ENCODE measurements at places on chromosomes 3 and 15.
A peak's percentile ranks its signal among the peaks of the same experiment; 100 is the strongest.

GRCh38 chr15:86588413-86588812, 508.7 kb downstream of the AGBL1 start:
- DNase-seq = no peak

DNA sequence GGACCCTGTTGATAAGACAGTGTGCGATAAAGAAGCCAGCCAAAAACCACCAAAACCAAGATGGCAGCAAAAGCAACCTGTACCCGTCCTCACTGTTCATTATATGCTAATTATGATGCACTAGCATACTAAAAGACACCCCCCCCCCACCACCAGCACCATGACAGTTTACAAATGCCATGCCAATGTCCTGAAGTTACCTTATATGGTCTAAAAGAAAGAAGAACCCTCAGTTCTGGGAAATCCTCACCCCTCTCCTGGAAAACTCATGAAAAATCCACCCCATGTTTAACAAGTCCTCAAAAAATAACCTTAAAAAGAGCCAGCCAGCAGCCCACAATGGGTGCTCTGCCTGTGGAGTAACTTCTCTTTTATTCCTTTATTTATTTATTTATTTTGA, 48.4 kb upstream of the ZNF280D start:
- DNase-seq = no peak

DNA sequence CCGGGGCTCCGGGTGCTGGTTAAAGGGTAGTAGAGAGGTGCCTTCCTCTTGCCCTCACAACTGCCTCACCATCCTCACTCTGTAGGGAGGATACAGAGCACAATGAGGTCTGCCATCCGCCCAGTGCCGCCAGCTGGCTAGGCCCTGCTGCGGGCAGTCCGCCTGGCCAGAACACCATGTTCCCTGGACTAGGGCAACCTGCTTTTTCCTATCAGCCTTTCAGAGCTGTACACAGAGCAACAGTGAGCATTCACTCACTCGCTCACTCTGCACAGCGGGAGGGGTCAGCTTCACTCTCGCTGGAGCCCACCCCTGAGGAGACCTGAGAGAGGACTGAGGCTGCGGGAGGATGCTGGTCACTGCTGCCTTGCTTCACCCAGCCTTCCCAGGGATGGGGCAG, 218.7 kb upstream of the CHRNA7 start:
- no peak for DNase-seq

- peak; percentile 57 for DNase-seq
Observed at GRCh38 chr15:26891448-26892181, 24.8 kb downstream of the GABRA5 start.

GRCh38 chr15:70470556-70471191, 292.7 kb downstream of the UACA start:
- no peak for DNase-seq

DNA sequence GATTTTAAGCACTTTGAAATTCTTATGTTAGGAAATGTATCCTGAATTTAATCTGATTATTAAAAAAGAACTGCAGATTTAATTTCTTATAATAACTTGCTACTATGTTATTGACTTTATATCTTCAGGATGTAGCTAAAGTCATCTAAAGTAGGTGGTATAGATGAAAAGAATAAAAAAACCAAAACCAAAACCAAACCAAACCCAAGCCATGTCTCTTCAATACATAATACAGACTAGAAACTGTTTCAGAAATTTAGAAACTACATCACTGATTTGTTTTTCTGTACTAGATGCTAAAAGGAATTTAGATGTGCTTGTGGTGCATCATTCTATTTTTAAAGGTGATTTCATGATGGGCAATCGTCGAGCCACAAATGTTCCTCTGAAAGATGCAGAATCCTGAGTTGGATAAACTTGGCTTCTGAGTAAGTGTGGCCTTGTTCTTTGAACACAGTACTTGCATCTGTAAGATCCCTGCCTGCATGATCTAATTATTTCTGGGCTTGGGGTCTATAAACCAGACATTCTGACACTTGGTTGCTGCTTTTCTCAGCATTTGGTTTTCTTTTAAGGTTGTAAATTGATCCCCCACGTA, 287.1 kb upstream of the SUCLG2 start:
- DNase-seq = peak; percentile 61

DNA sequence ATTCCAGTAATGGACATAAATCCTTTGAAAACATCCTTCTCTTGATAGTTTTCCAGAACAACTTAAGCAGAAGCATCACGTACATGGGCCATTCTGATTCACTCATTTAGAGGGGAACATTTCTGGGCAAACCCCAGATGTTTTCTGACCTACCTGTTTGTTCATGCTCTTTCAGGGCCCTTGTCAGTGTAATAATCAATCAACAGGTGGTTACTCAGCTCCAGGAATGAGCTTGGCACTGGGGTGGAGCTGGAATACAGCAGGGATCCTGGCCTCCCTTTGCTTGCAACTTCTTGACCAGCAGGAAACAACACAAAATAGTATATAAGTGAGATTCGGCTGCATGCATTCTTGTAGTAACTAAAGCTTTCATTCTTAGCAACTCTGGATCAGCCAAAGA, 9.2 kb upstream of the UBE2E1 start:
- no peak for DNase-seq

Data from myocyte (in vitro differentiated cells).